CMK (cell line): ENCODE measurements at places on chromosomes 7 and 10.

DNA sequence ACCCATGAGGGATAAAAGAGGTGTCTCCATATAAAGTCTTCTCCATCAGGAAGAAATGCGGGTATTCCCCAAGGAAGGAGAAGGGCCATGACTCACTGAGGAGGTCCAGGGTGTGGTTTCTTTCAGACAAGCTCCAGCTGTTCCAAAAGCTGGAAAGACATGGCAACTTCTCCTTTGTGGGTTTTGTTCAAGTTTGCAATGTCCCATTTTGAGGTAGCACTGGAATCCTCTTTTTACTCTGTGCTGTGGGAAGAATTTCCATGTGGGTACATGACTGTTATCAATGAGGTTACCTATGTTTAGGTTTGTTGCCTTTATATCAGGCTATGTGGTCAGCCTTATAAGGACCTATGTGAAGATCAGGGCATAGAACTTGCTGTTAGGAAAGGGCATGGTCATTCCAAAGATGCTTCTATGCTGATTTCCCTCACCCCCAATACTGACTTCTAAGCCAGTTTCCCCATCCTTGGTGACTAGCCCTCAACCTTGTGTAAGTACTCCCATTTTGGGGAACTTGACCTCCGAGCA lies 697.5 kb downstream of the INHBA start:
- no peak for DNase-seq

GRCh38 chr10:132526676-132527075 lies 10.9 kb upstream of the INPP5A start:
- DNase-seq = no peak

DNA sequence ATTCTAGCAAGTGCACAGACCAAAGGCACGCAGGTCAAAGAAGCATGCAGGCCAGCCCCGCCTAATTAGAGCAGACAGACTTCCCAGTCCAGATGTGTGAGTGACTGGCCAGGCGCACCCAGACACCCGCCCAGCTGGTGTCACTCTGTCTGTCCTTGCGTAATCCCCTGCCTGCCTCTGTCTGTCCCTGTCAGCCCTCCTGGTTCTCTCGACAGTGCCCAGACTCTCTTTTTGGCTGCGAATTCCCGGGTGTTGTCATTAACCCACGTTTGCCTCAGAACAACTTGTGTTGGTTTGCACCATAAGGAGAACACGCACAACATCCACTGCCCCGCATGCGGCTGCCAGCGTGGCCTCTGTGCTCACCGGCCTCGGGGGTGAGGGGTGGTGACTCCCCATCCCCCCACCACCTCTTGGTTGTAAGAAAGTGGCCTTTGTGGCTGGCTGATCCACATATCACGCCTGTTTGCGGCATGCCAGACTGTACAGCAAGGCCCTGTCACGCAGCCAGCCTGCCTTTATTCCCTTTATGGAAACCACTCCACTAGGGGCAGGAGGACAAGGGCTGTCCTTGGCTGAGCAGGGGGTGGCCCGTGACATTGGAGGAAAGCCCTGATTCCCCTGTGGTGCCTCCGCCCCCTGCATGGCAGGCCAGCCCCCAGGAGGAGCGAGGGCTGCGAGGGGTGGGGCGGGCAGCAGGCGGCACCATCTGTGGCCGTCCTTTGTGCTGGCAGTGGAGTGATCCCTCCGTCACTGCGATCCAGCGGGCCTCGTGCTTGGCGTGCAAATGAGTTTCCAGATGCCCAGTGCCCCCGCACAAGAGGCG lies 72.8 kb upstream of the PPIF start:
- no peak for DNase-seq

- no peak for DNase-seq
Observed at GRCh38 chr7:152975076-152975475, 215.5 kb downstream of the ACTR3B start.
